ENCODE measurements at places on chromosomes 3 and 15.
A peak's percentile ranks its signal among the peaks of the same experiment; 100 is the strongest.

- no peak for DNase-seq
These were observed 21.7 kb downstream of the PARP16 start for GRCh38 chr15:65264863-65265430.

- no peak for DNase-seq
These were observed 39.9 kb upstream of the CCNL1 start for GRCh38 chr3:157199841-157200240.

GRCh38 chr3:140545197-140545596, 132.7 kb upstream of the TRIM42 start:
- no peak for DNase-seq

DNA sequence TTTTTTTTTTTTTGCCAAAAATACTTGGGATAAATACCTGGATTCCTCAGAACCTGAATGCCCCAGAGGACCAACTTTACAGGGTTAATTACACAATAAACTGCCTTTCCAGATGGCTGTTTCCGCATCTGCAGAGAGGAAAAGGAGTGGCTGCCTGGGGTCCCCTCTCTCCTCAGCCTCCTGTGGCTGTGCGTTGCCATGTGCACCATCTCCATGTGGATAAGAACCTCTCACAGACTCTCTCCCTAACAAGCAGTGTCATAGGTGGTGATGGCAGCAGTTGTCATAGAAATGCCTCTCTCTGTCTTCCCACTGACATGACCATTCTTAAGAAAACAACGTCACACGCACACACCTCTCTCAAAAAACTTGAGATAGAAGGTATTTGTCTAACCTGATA, 179.4 kb downstream of the RPLP1 start:
- DNase-seq, result no peak

- DNase-seq, result no peak
These were observed 106.0 kb upstream of the TRIM42 start for GRCh38 chr3:140571836-140572235.

GRCh38 chr3:128804017-128804810, 75.2 kb upstream of the ACAD9 start:
- no peak for DNase-seq

DNA sequence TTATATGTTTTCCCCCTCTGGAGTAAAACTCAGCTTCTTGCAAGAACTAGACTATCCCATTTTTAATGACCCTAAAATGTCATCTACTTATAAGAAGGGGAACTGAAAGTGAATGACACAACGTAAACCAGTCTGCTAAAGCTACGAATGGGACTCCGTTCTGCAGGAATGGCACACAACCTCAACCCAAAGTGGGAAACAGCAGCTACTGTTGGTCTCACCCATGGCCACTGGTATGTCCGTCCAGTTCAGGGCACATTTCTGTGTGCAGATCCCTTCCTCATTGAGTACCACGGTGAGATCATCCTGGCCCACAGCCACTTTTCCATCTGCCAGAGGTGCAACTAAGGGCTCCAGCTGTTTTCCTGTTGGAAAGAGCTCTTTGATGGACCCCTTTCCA, 23.8 kb downstream of the VPS39 start:
- no peak for DNase-seq

- no peak for DNase-seq
These were observed 12.3 kb upstream of the PCSK6 start for GRCh38 chr15:101501703-101502373.

GRCh38 chr15:89781055-89781454, 4.9 kb downstream of the MESP2 start:
- DNase-seq, result no peak

GRCh38 chr3:15294929-15295328, 37.5 kb downstream of the SH3BP5 start:
- DNase-seq, result no peak

DNA sequence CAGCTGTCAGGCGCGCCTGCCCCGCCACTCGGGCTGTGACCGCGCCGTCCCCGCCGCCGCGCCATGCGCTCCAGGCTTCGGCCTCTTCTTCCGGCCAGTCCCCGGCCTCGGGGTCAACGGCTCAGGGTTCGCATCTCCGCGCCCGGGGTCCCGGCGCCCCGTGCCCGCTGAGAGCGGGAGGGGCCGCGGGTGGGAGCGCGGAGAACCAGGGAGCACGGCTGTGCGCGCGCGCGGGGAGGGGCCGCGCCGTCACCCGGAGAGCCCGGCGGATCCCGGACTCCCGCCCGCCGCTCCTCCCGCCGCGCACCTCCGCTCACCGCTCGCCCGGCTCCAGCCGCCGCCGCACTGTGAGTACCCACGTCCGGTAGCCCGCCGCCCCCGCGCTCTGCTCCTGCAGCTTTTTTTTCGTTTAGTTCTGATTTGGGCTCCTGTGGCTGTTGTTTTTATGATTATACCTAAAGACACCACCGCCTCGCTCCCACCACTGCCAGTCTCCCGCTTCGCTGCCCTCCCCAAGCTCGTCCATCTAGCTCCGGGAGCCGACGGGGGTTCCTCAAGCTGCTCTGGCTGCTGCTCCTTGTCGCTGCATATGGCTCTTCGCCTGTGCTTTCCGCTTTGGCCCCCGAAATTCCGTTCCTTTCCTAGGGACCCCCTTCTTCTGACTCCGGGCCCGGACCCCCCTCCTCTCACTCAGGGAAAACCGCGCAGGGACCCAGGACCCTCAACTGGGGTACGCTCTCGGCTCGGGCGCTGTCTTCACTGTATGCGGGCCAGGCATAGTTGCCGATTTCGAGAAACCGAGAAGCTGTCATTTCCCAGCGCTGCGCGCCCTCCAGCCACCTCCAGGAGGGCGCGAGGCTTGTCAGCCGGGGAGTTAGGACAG, 1.8 kb upstream of the SKOR1 start:
- DNase-seq, result no peak

GRCh38 chr15:96838081-96838480, 507.6 kb downstream of the NR2F2 start:
- DNase-seq, result no peak

- no peak for DNase-seq
These were observed 619.7 kb upstream of the AGTR1 start for GRCh38 chr3:148077965-148078364.

- no peak for DNase-seq
These were observed 28.1 kb upstream of the CNBP start for GRCh38 chr3:129211772-129212171.

DNA sequence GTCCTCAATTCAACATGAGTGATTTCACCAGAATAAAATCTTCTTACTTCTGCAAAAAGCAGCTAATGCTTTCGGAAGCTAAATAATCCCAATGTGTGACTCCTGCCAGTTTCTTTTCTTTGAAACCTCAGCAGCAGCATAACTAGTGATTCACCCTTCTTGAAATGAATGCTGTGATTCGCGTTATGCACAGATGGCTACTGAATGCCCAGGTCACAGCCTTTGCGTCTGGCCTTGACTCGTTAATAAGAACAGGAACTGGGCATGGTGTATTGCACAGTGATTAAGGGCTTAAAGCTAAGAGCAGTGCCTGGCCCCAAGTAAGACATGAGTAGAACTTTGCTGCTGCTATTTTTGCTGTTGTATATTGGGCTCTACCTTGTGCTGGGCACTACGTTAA, 19.0 kb downstream of the CGNL1 start:
- DNase-seq, result peak; percentile 38

GRCh38 chr3:35389907-35390306, 249.4 kb upstream of the ARPP21 start:
- DNase-seq, result no peak

GRCh38 chr3:197367081-197367780, 68.8 kb upstream of the DLG1 start:
- DNase-seq, result no peak

DNA sequence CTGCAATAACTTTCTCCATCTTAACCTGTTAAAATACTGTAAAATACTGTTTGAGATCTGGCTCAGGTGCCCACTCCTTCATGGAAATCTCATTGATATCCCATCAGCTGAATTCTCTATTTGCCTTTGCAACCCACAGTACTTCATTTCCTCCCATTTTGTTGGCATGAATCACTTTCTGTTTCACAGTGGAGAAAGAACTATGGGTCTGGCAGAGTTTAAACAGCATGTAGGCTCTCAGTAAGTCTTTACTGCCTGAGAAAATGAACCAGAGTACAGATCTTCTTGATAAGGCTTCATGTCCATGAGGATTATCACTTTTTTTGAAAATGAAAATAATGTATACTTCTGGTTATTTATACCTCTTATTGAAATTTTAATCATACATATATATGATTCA, 245.9 kb downstream of the NAALADL2 start:
- no peak for DNase-seq

- DNase-seq, result no peak
These were observed at the start of gene IL5RA for GRCh38 chr3:3110299-3110630. TSS of gene IL5RA (minus strand) at chr3:3110374. CDS start at chr3:3104984, 5,390 bp downstream.

DNA sequence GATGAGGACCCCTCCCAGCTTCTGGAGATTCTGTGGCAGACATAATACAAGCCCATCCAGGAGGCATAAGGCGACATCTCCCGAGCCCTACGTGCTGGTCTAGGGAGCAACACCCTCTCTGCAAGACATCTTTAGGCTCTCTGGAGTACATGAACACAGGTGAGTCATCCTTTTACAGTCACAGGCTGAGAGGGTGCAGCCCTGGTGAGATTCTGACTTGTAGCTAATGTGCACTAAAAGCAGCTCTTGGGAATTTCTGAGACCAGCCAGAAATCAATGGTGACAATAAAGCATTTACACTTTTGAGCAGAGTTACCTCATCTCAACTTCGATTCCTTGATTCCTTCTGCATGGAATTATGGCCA, 131.1 kb downstream of the XXYLT1 start:
- no peak for DNase-seq

DNA sequence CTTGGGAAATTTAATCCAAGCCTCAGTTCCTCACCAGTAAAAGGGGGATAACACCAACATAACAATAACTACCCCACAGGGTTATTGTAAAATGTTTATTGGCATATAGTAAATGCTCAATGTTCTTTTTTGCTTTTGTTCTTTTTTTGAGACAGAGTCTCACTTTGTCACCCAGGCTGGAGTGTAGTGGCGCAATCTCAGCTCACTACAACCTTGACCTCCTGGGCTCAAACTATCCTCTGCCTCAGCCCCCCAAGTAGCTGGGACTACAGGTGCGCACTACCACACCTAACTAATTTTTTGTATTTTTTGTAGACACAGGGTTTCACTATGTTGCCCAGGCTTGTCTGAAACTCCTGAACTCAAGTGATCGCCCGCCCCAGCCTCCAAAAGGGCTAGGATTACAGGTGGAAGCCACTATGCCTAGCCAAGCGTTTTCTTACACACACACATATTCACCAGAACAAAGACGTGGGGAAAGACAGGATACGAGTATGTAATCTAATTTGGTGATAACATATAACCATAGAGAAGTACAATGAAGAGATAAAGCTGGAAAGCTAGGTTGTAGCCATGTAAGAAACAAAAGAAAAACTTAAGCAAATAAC, 11.7 kb downstream of the STAG1 start:
- DNase-seq, result no peak

DNA sequence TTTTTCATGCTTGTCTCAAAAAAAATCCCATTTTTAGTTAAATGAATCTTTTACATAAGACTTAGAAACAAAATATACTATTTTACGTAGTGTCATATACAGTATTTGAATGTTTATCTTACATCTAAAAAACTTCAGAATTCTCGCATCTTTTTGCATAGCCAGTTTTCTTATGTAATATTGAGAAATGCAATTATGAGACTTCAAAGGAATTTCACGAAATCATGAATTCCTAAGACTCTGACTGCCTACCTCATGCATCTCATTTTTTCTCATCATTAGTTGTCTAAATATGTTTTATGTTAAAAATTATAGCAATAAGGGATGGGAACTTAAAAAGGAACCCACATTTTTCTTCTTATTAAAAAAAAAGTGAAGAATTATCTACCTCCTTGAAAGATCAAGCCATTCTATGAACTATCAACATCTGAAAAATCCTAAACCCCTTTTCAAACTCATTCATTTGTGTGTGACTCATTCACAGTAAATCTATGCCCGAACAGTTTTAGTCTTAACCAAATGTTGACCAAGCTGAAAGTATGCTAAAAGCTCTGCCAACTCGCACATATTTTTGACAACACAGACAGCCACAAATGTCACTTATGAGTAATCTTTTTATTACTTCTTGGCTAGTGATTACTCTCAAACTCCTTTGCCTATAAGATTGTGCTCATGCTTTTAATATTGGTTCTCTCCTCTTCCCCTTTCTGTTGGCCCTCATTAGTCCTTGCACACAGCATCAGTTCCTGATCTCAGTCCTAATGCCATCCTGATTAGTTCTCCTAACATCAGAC, 115.9 kb downstream of the DCLK3 start:
- DNase-seq, result peak; percentile 66

DNA sequence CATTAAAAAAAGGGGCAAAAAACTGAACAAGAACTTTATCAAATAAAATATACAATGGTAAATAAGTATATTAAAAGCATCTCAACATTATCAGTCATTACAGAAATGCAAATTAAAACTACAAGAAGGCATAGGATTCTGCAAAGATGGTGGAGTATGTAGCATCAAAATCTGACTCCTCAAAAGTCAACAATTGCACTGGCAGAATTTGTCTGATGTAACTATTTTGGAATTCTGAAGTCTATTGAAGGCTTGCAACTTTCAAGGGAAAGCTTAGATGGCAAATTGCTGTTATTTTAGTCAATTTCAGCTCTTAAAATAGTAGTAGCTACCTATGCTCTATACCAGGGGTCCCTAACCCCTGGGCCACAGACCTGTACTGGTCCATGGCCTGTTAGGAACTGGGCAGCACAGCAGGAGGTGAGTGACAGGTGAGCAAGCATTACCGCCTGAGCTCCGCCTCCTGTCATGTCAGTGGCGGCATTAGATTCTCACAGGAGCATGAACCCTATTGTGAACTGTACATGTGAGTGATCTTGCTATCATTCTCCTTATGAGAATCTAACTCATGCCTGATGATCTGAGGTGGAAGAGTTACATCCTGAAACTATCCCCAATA, 107.6 kb downstream of the TGFBR2 start:
- DNase-seq, result no peak

DNA sequence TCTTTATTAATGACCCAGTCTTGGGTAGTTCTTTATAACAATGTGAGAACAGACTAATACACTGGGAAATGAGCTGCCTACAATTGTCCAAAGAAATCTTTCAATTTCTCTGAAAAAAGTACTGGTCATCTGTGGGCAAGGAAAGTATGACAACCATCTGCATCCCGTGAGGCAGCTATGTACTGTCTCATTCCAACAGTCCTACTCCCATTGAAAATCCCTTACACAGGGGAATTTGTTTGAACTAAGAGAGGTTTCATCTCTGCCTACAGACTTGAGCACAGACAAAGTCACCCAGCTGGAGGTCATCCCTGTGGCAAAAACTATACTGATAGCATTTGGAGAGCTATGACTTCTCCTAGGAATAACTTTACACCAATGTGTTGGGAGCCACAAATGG, 27.1 kb downstream of the SHC4 start:
- no peak for DNase-seq
